ENCODE measurements at places on chromosomes 1 and 21.

DNA sequence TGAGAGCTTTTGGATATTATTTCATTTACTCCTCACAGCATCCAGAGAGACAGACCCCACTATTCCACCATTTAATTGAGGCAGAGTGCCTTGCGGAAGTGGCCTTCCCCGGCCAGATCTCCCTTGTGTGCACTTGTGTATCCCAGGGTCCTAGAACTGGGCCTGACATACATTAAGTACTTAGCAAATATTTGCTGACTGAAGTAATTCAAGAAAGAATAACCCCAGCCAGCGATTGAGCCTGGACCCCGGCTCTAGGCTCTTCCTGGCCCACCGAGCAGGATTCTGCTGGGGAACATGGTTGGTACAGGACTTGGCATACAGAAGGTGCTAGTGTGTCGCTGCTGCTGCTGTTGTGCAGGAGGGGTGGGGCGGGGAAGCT is 8.4 kb downstream of the DMRTA2 start:
- no peak for DNase-seq

GRCh38 chr1:147156642-147157041 is 15.6 kb downstream of the PRKAB2 start:
- DNase-seq, result no peak

DNA sequence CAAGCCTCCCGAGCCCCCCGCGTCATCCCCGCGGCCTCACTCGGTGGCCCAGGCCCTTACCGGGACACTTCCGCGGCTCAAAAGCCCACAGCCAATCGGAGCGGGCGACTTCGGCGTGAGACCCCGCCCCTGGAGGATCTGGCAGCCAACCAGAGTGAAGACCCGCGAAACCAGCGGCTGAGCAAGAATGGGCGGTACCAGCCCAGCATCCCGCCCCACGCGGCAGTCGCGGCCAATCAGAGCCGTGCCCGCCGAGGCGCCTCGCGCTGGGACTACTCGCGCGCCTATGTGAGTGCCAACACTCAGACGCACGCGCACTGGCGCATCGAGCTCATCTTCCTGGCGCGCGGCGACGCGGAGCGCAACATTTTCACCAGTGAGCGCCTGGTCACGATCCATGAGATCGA is 22.5 kb downstream of the DISP3 start:
- peak; percentile 22 for DNase-seq

- no peak for DNase-seq
Measured at GRCh38 chr1:160045653-160046052, 13.9 kb upstream of the PIGM start.
